Activated T-helper 2 cell treated with anti-CD3 and anti-CD28 coated beads, Interferon-gamma antibody, Interleukin-2, Interleukin-4, amounts not matched to agents 10 μg/mL and 5 μg/mL and 100 μg/mL, durations not matched to agents 14 hours and 24 hours and 36 hours (primary cell): ENCODE measurements at places on chromosomes 13 and 19. TPM values are rescaled to one million over a fixed set of nuclear protein-coding genes. Genes with fewer than 3 reads are reported as not detected.

Gene CYP4F2
- not detected in 2 replicates for total RNA-seq

Gene LGALS14
- not detected in 2 replicates for total RNA-seq

DNA sequence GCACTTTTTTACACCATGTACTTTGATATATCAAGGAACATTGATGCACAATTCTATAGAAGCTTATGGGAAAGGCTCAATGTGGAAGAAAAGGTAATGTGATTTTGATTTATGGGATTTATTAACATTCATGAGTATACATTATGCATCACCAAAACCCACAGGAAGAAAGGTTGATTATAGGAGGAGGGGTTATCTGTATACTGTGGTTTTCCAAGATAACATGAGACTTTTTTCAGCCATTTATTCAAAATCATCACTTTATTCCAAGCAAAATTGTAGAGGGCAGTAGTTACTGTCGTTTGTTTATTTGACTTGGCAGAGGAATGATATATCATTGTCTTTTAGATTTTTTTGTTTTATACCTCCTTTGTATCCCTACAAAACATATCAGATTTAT, 54.9 kb downstream of the WDFY2 start:
- no peak overlapping the region for H3K4me3 ChIP-seq
- DNase-seq: no peak
- H3K36me3 ChIP-seq: no peaks in the 10 kb centered on the region
- H3K27ac ChIP-seq: no peak overlapping the region

GRCh38 chr13:59653916-59654315, 509.8 kb downstream of the DIAPH3 start:
- no peaks in the 10 kb centered on the region for H3K4me1 ChIP-seq
- no peaks in the 10 kb centered on the region for H3K36me3 ChIP-seq
- no peak for DNase-seq
- H3K27ac ChIP-seq: no peak overlapping the region
- H3K4me3 ChIP-seq: no peak overlapping the region

DNA sequence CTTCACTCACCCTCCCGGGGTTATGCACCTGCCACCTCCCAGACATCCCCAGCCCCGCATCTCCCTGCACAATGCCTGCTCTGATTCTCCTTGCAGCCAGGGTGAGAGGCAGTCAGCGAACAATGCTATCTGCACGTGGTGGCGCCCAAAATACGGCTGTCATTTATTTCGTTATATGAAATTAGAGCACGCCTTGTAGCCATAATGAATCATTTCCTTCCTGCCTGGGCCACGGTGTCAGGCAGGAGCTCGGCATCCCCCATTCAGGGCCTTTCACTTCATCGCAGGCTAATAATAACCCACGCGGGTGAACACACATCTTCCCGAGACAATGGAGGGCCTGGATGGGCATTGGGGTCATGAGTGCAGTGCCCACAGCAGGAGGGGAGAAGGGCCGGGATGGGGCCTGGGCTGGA, 143.8 kb upstream of the ZNF507 start:
- H3K36me3 ChIP-seq: no peaks in the 10 kb centered on the region
- H3K4me3 ChIP-seq: no peak overlapping the region
- no peak for DNase-seq
- H3K27me3 ChIP-seq: no peaks in the 10 kb centered on the region

DNA sequence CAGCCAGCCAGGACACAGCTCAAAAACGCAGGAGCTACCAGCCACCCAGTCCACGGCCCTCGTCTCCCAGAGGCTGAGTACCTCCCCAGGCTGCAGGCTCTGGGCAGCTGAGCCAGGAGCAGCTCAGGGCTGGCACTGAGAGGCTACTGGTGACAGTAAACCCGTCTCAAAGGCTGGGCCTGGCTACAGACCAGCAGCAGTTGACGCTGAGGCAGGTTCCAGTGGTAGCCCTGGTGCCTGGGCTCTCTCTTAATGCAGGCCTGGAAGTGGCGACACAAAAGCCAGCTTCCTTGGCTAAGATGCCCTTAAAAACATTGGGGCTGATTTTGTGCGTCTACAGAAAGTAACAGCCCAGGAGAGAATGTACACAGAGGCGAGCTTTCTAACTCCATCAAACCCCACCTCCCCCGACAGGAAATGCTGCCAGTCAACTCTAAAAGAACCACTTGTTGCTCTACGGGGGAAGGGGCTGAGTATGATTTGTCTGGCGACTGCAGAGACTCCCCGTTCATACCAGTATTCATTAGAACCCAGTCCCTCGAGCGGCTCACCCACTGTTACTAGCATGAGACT, 126.3 kb downstream of the STK24 start:
- peaks cover 66% of the 10 kb centered on the region for H3K36me3 ChIP-seq
- peaks cover 15% of the 10 kb centered on the region for H3K4me1 ChIP-seq
- no peak for DNase-seq
- H3K27me3 ChIP-seq: no peaks in the 10 kb centered on the region
- no peak overlapping the region for H3K27ac ChIP-seq
- H3K4me3 ChIP-seq: no peak overlapping the region

GRCh38 chr19:46787331-46788261, 798 bp downstream of the SLC1A5 start:
- no peaks in the 10 kb centered on the region for H3K27me3 ChIP-seq
- peak overlapping the region; percentile 95 for H3K4me3 ChIP-seq
- peak overlapping the region; percentile 93 for H3K27ac ChIP-seq
- peaks cover 47% of the 10 kb centered on the region for H3K36me3 ChIP-seq
- H3K4me1 ChIP-seq: peaks cover 50% of the 10 kb centered on the region

DNA sequence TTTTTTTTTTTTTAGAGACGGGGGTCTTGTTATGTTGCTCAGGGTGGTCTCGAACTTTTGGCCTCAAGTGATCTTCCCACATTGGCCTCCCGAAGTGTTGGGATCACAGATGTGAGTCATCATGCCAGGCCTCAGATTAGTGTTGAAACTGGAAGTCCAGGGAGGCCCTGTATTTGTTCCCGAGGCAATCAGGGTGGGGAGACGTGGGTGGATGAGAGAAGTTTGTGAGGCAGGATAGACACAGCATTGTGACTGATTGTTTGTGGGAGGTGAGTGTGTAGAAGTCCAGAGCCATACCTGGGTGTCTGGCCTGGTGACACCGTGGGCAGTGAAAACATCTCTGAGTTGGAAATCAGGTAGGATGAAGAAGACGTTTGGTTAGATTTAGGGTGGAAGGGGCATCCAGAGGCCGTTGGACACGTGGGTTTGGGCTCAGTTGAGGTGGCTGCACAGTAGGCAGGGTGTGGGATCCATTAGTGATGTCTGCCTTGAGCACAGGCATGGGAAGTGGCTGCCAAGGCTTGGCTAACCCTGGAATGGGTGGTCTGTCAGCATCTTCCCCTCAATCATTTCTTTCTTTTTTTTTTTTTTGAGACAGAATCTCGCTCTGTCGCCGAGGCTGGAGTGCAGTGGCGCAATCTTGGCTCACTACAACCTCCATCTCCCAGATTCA, 12.4 kb downstream of the RTN2 start:
- peaks cover 2% of the 10 kb centered on the region for H3K27me3 ChIP-seq
- no peaks in the 10 kb centered on the region for H3K36me3 ChIP-seq
- H3K4me1 ChIP-seq: peaks cover 13% of the 10 kb centered on the region

Gene LYL1
- 5.5 and 5.6 TPM in 2 replicates for total RNA-seq

- no peaks in the 10 kb centered on the region for H3K36me3 ChIP-seq
- H3K27me3 ChIP-seq: peaks cover 18% of the 10 kb centered on the region
- no peak overlapping the region for H3K4me3 ChIP-seq
Measured at GRCh38 chr19:2982983-2983350, 5.6 kb downstream of the TLE6 start.

DNA sequence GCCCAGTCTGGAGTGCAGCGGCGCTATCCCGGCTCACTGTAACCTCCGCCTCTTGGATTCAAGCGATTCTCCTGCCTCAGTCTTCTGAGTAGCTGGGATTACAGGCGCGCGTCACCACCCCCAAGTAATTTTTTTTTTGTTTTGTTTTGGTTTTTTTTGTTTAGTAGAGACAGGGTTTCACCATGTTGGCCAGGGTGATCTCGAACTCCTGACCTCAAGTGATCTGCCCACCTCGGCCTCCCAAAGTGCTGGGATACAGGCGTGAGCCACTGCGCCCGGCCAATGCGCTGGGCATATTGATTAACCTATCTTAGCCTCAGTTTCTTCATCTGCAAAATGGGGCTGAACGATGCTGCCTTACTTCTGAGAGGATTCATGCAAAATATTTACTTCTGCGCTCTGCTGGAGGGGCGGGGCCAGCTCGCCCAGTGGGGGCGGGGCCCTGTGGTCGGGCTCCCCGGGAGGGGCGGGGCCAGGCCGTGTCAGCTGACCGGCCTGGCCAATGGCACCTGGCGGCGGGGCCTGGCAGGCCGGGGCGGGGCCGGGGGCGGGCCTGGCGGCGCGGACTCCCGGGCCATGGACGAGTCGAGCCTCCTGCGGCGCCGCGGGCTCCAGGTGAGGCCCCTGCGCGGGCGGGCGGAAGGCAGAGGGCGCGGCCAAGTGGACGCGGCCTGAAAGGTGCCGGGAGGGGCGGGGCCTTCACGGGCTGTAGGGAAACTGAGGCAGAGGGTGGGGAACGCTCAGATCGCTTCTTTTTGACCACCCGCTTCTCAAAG, at the start of gene MAST3:
Gene MAST3 (plus strand): TSS at position 562 of the 776 bp plus-strand sequence. CDS start 15 bp downstream, at position 577.
- no peaks in the 10 kb centered on the region for H3K27me3 ChIP-seq
- peaks cover 26% of the 10 kb centered on the region for H3K4me1 ChIP-seq
- no peaks in the 10 kb centered on the region for H3K36me3 ChIP-seq
- peak; percentile 88 for DNase-seq

Gene WDR62
- total RNA-seq: 22.3 and 22.5 TPM in 2 replicates

Gene ONECUT3
- total RNA-seq: not detected in 2 replicates

GRCh38 chr19:19460761-19461265, 54.5 kb downstream of the TSSK6 start:
- H3K27ac ChIP-seq: peak overlapping the region; percentile 94
- peaks cover 30% of the 10 kb centered on the region for H3K36me3 ChIP-seq
- DNase-seq: peak; percentile 40
- H3K4me3 ChIP-seq: peak overlapping the region; percentile 77
- H3K4me1 ChIP-seq: peaks cover 65% of the 10 kb centered on the region

Gene ELSPBP1
- total RNA-seq: not detected in 2 replicates
